CD14-positive monocyte (primary cell): ENCODE measurements at places on chromosomes 12 and 14. TPM values are rescaled to one million over a fixed set of nuclear protein-coding genes. Genes with fewer than 3 reads are reported as not detected.

GRCh38 chr14:73241481-73242165, 4.3 kb downstream of the PAPLN start:
- H3K36me3 ChIP-seq, result no peaks in the 10 kb centered on the region
- peaks cover 59% of the 10 kb centered on the region for H3K4me1 ChIP-seq
- no peak overlapping the region for H3K4me3 ChIP-seq
- no peak for DNase-seq
- H3K27ac ChIP-seq, result no peak overlapping the region
- H3K27me3 ChIP-seq, result peaks cover 56% of the 10 kb centered on the region

Gene HDAC7
- 79.2 and 84.0 TPM in 2 replicates for polyA plus RNA-seq

DNA sequence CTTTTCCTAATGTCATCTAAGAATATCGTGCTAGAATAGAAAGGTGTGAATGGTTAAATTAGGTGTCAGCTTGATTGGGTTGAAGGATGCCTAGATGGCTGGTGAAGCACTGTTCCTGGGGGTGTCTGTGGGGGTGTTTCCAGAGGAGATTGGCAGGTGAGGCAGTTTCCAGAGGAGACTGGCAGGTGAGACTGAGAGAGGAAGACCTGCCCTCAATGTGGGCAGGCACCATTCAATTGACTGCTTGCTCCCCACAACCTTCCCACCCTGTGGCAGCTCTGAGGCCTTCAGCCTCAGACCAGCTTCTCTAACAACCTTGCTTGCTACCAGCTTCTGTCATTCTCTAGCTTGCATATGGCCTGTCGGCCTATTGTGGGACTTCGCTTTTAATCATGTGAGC, 9.2 kb downstream of the RNASE9 start:
- H3K4me1 ChIP-seq, result peaks cover 14% of the 10 kb centered on the region
- no peak for DNase-seq
- no peak overlapping the region for H3K4me3 ChIP-seq
- no peak overlapping the region for H3K27ac ChIP-seq
- H3K27me3 ChIP-seq, result no peaks in the 10 kb centered on the region

DNA sequence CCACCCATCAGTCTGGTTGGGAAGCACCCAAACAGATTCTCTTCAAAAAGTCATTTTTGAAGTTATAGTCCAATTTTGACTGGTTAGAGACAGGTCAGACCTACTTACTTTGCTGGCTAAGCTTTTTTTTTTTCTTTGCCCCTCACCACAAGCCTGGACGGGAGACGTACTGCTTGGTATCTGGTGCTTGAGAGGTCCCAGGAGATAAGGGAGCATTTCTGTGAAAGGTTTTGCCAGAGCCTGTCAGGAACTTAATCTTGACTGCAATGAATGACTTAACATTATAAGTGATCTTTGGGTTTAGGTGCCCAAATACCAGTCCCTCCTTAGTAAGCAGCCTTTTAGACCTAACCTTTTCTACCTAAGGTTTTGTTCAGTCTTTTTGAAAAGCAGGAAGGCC, 6.3 kb downstream of the MTHFD1 start:
- no peak overlapping the region for H3K4me3 ChIP-seq
- DNase-seq, result no peak
- H3K27me3 ChIP-seq, result no peaks in the 10 kb centered on the region

- no peaks in the 10 kb centered on the region for H3K4me1 ChIP-seq
- H3K27me3 ChIP-seq, result no peaks in the 10 kb centered on the region
- no peak for DNase-seq
Measured at GRCh38 chr12:103881261-103881660, 40.2 kb upstream of the NT5DC3 start.

Gene CCDC175
- not detected for polyA plus RNA-seq

- DNase-seq, result no peak
- H3K4me1 ChIP-seq, result no peaks in the 10 kb centered on the region
- H3K27ac ChIP-seq, result no peak overlapping the region
- H3K27me3 ChIP-seq, result no peaks in the 10 kb centered on the region
- no peak overlapping the region for H3K4me3 ChIP-seq
Measured at GRCh38 chr12:3611860-3612703, 121.1 kb downstream of the PRMT8 start.
